ENCODE measurements at places on chromosomes 5 and 9.

DNA sequence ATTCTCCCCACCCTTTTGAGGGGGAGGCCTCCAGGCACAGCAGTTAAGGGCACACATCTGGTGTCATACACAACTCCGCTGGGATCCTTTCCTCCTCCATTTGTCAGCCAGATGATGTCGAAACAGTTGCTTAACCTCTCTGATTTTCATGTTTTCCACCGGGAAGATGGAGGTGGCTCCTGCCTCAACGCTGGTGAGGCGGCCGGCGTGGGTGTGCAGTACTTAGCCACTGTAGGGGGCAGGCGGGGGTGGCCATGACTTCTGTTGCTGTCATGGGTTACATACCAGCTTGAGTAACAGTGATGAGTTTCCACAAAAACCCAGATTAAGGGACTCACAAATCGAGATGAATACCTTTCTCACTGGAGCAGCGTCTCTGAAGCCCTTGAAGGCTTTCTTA, 63.1 kb upstream of the EPB41L4B start:
- DNase-seq: no peak

GRCh38 chr9:116193636-116194035, 40.0 kb downstream of the PAPPA start:
- DNase-seq: no peak

GRCh38 chr5:32955814-32956213, 244.7 kb downstream of the NPR3 start:
- no peak for DNase-seq

DNA sequence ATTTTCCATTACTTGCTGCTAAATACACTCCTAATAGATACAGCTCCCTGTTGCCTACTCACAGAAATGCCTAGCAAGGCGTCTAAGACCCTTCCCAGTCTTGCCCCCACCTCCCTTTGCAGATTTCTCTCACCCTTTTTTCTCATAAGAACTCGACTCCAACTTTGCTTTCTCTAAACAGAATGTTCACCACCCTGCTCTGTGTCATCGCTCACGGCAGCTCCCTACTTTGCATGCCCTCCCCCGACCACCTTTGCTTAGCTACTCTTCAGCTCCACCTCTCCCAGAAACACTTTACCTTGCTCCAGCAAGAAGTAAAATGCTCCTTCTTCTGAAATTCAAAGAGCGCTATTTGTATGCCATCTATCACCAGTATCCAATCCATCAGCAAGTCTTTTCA, 15.2 kb upstream of the PPP1R2B start:
- no peak for DNase-seq

- DNase-seq: no peak
Measured at GRCh38 chr5:2024986-2025721, 142.4 kb upstream of the IRX4 start.

DNA sequence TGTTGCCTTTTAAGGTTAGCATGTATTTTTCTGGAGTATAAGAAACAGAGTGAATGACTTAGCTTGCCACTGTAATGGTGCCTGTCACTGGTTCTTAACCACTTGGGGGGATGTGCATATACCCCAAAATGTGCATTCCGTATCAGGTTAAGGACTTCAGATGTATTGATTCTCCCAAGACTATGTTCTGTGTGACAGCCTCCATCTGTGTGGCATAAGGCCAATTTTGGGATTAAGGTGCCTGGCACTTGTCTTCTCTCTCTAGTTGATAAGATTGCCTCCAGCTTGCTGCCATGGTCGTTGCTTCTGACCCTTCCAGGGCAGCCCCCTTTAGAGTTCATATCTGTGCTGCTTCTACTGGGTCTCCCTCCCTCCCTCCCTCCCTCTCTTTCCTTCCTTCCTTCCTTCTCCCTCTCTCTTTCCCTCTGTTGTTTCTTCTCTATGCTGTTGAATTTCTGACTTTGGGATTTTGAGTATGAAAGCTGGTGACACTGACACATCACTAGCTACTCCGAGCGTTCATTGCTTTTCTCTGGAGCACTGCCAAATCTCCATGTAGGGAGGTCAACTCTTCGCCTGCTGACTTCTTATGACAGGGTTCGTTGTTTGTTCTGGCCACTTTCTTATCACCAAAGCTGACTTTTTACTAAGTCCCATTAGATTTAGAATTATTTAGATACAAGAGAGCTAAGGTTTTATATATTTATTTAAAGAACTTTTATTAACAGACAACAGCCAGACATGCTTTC, 31.0 kb downstream of the TNFAIP8 start:
- no peak for DNase-seq

DNA sequence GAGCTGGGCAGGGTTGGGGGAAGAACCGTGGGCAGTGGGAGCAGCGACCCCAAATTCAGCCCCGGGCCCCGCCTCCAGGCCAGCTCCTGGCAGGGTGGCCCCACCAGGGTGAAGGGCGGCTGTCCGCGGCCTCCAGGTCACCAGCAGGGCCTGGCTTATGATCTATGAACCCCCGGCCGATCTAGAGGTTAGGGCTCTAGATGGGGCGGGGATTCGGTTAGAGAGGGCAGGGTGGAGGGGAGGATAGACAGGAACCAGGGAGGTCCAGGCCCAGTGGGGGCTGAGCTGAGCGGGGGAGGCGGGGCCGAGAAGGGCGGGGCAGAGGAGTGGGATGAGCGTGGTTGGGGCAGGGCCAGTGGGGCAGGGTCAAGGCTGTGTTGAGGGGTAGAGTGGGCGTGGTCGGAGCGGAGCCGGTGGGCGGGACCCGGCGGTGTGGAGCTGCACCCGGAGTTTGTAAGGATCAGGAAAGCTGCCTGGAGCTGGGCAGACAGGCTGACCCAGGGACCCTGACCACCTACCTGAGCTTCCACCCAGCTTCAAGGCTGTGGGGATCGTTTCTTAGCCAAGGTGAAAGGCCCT, 29.3 kb upstream of the OBP2B start:
- DNase-seq: no peak

DNA sequence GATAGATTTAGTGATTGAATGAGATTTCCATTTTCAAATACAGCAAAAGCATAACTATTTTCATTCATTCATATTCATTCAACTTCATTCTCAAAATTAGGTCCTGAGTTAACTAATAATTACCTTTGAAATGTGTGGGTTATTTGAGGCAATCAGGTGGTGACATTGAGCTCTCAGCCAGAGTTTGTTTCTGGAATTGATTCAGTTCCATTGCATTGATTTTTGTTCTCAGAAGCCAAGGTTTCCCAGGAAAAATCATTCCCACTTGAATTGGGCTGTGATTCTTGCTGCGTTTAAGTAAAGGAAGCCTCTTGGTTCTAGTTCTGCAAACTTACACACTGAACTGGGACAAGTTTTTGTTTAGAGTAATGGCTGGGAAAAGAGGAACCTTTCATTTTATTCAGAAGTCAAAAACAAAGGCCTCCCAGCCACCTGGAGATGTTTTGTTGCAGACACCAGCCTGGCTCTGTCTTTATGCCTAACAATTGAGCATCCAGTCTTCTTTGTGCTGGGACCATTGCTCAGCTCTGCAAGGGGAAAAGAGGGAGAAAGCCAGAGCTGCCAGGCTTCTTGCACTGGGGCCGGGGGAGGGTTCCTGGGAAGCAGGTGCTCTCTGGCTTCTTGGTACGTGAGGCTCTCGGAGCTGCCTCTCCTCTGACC, 198.6 kb downstream of the TRIO start:
- no peak for DNase-seq

GRCh38 chr9:87836951-87837705, 45.5 kb upstream of the SPATA31E1 start:
- no peak for DNase-seq

DNA sequence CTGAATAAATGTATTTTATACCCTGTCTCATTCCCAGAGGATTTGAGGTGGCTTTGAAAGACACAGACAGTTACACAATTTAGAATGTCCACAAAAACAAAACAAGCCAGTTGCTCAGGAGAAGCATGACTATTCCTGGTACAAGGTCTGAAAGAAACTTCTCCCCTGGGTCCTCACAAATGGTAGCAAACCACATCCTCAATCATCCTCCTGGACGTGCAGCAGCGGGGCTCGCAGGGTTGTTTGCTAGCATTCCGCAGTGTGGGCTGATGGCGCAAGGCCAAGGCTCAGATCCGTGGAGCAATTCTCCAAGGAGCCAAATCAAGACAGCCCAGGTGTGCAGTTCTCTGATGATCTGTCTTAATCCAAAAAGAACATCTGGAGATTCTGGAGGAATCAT, 210.3 kb downstream of the ACTL7B start:
- DNase-seq: no peak

GRCh38 chr5:74636552-74636951, 4.0 kb downstream of the ENC1 start:
- no peak for DNase-seq

DNA sequence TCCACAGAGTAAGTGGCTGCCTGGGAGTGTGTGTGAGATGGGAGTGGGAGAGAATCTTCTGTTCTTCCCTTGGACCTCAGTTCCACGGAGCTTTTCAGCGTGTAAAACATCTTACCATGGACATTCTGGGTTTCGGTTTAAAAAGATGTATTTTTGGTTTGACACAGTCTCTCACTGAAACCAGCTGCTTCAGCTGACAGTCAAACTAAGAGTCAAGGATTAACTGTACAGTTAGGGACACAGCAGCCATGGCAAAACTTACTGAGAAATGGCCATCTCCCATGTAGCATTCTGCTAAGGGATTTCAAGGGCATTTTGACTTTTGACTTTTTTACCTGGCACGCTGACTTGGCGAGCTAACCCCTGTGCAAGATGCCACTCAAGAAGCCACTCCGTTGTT, 93.8 kb upstream of the IL12B start:
- no peak for DNase-seq

GRCh38 chr5:166957782-166958181, 1333.7 kb upstream of the WWC1 start:
- no peak for DNase-seq

DNA sequence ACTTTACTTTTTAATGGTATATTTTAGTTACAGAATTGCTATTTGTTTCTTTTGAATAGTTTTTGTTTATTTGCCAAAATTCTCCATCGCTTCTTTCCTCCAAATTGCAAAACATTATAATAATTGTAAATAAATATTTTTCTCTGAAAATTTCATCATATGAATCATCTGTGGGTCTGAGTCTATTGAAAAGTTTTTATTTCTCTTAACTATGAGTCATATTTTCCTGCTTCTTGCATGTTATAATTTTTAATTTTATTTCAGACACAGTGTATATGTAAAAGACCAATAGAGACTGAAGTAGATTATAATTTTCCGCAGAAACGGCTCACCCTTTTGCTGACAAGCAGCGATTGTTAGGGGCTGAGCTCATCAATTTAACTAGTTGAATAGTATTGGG, 279.1 kb upstream of the IL12B start:
- no peak for DNase-seq

DNA sequence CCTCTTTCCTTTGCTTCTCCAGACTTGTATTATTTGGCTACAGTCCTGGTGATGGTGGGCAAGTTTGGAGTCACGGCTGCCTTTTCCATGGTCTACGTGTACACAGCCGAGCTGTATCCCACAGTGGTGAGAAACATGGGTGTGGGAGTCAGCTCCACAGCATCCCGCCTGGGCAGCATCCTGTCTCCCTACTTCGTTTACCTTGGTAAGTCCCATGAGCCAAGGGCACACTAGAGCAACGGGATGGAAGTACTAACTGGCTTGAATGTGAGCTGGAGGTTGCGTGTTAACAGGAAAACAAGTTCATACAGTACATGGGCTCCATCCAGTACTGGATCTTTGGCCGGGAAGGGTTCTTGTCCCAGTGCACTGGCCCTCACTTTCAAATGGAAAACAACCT, 22.9 kb downstream of the SLC22A5 start:
- DNase-seq: no peak

DNA sequence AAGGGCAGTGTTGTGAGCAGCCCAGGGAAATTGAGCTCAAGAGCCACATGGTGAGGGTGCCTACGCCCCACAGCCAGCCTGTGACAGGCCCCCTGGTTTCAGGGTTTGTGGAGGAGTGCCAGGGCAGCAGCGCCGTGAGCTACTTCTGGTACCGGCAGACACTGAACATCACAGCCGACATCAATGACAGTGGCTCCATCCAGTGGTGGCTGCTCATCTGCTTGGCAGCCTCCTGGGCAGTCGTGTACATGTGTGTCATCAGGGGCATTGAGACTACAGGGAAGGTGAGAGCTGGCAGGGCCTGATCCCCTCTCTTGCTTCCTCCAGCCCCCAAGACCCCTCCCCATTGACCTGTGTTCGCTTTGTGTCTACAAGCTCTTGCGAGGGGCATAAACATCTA, 10.2 kb downstream of the SLC6A18 start:
- no peak for DNase-seq

GRCh38 chr5:17046320-17046719, 110.2 kb upstream of the MYO10 start:
- DNase-seq: no peak

GRCh38 chr5:63011158-63011557, 432.5 kb downstream of the LRRC70 start:
- DNase-seq: no peak

DNA sequence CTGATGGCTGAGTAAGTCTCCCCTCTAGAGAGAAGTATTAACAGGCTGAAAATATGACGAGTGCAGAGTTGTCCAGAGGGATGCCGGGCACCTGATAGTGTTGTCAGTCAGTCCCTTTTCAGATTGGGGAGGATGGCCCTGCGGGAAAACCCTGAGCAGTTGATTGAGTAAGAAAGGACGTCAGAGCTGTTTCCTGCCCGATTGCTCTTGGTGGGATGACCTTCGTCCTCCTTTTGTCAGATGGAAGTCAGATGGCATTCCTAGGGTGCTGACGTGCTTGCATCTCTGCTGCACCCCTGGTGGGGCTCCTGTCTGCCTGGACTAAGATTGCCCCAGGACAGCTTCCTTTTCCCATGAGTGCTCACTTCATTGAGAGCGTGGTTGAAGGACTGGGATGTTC, 9.8 kb downstream of the ZNF354B start:
- no peak for DNase-seq
